ENCODE measurements at places on chromosomes 6 and 20.
A peak's percentile ranks its signal among the peaks of the same experiment; 100 is the strongest.

DNA sequence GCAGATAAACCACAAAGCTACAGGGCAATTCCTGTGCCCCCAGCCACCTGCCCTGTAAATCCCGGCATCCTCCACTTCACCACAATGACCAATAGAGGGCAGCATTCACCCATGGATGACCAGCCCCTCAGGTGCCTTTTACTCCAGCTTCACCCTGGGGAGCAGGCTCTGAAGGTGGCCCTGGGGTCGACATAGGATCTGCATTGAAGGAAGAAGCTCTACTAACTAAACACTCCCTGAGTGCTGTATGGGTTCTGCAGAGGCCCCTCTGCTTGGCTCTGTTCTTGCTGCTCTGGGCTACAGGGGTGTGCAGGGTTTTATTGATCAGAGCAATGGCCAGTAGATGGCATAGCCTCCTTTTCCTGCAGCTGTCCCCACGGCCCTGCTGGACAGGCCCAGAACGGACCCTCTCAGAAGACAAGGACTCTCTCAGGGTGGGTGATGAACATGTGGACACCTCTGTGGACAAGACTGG is 20.3 kb downstream of the CST4 start:
- DNase-seq, result peak; percentile 65

DNA sequence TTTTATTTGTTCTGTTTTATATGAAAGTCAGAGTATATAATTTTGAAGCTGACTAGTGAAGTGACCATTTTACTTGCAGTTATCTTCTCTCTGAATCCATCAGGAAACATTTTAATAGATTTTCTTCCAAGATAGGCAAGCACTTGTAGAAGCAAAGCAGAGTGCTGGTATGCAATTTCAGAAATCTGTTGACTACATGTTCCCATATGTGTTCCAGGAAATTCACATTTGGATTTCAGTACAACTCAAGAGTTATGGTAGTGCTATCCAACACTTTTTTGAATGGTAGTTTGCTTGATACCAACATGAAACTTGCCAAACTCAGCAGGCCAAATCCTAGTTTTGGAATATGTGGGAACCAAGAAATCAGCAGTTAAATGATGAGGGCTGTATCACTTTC is 94.0 kb downstream of the CENPW start:
- DNase-seq, result no peak

- no peak for DNase-seq
Measured at GRCh38 chr6:141313986-141314385, 818.7 kb upstream of the GJE1 start.

- no peak for DNase-seq
Measured at GRCh38 chr20:24937579-24937978, 11.5 kb upstream of the CST7 start.

- no peak for DNase-seq
Measured at GRCh38 chr6:101800598-101800997, 407.1 kb downstream of the GRIK2 start.
